BJ (cell line): ENCODE measurements at places on chromosomes 12 and 14. TPM values are rescaled to one million over a fixed set of nuclear protein-coding genes. Genes with fewer than 3 reads are reported as not detected.

The COL2A1 gene
- not detected in 2 replicates for polyA plus RNA-seq

The ARMH4 gene
- 1.6 and 1.8 TPM in 2 replicates for polyA plus RNA-seq

DNA sequence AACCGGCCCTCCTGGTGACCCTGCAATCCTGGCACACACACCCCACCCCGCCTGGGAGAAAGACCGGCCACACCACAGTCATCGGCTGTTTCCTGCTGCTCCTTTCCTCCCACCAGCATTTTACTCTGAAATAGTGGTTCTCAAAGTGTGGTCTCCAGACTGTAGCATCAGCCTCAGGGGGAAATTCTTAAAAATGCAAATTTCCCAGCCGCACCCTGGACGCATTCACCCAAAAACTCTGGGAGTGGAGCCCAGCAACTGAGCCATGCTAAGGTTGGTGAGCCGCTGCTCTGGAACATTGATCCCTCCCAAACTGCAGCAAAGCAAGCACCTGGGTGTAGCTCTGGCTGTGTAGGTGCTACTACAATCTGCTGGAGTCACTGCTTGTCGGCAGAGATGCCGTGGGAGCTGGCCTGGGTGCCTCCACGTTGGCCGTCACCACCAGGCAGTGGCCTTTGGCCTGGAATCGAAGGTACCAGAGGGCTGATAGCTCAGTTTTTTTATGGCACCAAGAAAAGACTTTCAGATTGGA lies 38.4 kb upstream of the BCL2L14 start:
- no peak for DNase-seq

DNA sequence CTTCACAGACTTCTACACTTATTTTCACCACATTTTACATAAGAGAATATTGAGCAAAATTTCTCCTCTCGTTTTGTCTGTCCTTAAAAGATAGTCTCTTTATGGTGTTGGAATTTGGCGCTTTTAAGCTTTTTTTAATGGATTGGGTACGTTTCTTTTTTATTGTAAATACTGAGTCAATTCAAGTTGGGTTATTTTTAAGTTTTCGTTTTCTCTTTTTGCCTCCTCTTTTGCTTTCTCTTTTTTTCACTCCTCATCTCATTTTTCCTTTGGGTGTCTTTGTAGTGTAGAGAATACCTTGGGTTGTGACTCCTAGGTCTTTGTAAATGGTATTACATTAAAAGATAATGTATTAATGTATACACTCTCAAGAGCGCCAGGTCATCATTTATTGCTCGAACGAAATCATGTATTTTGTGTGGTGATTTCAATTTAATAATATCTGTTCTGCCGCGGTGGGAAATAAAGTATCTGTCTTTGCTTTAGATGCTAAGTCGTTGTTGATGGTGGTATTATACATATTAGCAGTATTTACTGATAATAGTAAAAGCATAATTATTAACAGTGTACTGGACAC lies 845 bp downstream of the TMX1 start:
- DNase-seq = no peak
